ENCODE measurements at places on chromosomes 7 and 10.

DNA sequence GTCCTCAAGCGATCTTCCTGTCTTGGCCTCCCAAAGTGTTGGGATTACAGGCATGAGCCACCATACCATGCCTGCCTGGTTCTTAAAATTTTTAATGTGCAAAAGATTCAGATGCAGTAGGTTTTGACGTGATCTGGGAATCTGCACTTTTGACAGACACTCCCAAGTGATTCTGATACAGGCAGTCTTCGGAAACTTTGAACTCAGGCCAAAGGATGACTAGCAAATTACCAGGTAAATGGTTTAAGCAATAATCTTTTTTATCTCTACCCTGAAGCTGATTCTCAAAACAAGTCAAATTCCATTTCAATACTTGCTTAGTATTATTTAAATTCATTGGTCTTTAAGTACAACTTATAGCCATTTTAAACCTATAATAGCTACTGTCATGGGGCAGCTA, 2.6 kb upstream of the ADO start:
- DNase-seq = no peak

- no peak for DNase-seq
Measured at GRCh38 chr7:342681-343216, 52.8 kb downstream of the FOXL3 start.

- no peak for DNase-seq
Measured at GRCh38 chr10:7090529-7090928, 320.3 kb downstream of the SFMBT2 start.

DNA sequence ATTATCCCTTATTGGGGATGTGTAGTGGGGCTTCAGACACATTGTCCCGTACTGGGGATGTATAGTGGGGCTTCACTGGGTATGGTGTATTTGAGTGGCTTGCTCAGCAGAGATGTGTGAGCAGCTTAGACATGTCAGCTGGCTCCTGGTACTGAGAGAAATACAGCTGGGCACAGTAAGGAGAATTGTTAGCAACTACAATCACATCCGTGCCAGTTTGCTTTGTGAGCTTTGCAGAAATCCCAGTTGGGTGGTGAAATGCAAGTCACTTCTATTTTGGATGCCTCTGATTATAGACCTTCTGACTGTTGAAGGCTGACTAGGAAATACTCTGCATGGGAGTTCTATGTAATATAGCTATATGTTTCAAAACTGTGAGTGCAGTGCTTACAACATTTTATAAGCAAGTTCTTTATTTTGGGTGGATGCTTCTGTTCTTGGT, 10.8 kb downstream of the CCNY start:
- DNase-seq = no peak

DNA sequence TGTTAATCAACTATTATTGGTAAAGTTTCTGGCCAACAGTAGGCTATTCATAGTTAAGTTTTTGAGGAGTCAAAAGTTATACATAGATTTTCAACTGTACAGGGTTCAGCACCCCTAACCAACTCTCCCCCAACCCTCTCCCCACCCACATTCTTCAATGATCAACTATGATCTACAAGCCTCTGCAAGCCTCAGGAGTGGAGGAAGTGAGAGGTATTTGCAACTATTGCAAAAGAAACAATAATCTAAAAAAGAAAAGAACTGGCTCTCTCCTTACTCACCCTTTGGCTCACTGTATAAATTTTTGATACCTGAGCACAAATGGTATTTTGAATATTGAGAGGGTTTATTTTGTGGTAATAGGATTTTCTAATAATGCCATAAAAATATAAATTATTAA, 179.8 kb downstream of the IPMK start:
- DNase-seq = no peak

DNA sequence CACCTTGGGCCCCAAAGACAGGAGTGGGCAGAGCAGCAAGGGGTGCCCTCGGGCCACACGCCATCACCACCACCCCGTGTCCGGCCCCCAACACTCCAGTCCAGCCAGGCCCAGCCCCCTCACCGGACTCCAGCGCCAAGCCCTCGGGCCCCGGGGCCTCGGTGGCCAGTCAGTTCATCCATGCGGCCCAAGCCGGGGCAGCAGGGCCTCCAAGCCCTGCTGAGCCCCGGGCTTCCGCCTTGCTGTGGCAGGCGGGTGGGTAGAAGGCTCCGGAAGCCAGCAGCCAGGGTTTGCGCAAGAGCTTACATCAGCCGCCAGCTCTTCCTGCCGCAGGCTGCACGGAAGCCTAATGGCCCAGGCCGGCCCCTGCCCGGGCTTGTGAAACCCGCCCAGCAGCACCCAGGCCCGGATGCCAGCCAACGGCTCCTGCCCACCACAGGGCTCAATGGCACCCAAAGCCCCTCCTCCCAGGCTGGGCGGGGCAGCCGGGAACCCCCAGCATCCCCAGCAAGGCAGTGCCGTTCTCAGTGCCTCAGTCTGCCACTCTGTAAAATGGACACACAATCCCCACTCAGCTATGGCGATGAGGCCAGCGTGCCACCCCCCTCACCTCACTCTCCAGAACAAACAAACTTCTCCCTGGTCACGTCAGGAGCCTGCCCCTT, 26.5 kb downstream of the TNRC18 start:
- peak; percentile 92 for DNase-seq

DNA sequence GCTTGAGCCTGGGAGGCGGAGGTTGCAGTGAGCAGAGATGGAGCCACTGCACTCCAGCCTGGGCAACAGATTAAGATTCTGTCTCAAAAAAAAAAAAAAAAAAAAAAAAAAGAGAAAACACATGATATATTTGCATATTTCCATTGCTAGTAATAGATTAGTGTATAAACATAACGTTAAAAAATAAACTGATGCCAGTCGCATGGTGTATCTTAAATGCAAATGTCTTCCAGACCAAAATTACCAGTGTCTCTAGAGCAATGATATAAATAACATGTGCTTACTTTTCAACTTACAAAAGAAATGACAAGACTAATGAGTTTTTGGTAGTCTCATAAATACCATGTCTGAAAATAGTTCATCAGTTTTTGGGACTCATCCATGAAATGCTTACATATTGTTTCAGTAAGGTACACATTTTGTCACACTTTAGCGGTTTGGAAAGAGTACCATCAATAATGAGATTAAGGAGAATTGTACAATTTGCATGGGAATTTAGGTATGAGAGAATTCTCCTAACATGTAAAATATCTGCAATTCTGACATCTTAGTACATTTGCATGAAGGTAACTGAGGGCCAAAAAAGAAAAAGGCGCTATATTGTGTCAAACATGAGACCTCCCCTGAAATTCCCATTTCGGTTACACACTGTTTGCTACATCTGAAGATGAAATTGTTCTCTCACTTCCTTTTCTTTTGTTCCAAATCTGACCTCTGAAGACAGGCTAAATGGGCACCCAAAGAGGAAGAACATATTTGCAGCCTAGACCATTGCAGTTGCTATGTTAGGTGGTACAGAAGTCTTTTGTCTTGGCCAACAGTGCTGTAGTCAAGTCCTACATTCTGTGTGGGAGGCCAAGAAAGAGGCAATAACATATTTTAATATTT, 51.5 kb upstream of the PIP4K2A start:
- DNase-seq = no peak

- no peak for DNase-seq
Measured at GRCh38 chr10:52864201-52865106, 91.9 kb upstream of the MBL2 start.
